GM23248 (cell line): ENCODE measurements at places on chromosomes 11 and 22.

DNA sequence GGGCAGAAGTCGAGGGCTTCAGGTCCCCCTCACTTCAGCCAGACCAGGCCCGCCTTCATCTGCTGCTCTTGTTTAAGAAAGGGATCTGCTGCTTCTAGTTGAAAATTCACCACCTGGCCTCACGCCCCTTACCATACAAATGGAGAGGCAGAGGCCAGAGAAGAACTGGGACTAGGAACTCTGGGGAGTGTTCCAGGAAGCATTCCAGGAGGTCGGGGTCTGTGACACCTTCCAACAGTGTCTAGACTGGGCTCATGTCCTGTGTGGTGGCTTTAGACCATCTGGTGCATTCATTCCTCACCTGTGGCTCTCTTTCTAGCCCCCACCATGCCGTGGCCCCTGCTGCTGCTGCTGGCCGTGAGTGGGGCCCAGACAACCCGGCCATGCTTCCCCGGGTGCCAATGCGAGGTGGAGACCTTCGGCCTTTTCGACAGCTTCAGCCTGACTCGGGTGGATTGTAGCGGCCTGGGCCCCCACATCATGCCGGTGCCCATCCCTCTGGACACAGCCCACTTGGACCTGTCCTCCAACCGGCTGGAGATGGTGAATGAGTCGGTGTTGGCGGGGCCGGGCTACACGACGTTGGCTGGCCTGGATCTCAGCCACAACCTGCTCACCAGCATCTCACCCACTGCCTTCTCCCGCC is 12.3 kb downstream of the TSKU start:
- no peak for DNase-seq

GRCh38 chr11:32087597-32087996 is 3.3 kb upstream of the RCN1 start:
- DNase-seq = peak; percentile 55

DNA sequence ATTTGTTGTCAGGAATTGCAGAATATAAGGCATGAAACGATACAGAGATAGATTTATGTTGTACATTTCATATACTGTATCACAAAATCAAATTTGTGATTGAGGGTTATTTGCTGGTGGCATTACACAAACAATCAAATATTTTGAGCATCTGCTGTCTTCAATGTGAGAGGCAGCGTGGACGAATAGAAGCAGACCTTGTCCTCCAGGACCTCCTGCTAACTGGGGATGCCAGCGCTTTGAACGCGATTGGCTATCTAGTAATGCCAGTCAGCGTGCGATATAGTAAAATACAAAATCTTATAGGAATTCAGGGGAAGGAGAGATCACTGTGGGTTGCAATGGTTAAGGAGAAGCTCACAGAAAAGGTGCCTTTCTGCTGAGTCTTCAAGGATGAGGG is 631 bp upstream of the SNX19 start:
- peak; percentile 20 for DNase-seq

DNA sequence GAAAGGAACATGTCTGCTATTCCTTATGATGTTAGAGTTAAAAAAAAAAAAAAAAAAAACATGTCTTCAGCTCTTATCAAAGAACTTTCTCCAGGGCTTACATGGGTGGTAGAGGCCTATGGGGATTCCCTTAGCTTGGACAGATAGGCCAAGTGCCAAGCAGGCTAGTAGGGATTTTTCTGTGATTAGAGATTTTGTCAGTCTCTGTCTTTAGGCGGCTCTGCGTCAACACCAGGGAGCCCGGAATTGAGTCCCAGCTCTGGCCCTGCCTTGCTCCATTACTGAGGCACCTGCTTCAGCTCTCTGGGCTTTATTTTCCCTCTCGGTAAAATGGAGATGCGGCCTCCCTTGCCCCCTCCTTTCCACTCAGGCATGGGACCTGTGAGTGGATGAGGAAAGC is 13.1 kb downstream of the CRY2 start:
- no peak for DNase-seq

- DNase-seq = peak; percentile 38
These were observed 8.4 kb upstream of the CD248 start for GRCh38 chr11:66325263-66325671.

DNA sequence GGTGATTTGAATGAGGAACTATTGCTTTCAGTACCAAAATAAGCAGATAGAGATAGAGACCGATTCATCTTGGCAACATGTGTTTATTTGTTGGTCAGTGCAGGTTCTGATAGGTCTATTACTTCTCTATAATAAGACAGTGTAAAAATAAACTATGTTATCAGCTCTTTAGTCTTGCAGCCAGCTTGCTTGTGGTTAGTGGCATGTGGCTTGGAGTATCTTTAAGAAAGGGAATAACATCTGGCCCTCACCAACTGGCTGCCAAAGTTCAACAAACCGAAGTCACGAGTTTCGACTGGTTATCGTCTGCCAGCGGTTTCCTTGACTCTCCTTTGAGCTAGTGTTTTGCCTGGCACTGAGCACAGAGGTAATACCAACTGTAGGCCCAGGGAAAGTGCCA is 71.8 kb downstream of the CTTN start:
- DNase-seq = no peak

GRCh38 chr11:126893796-126894195 is 106.8 kb downstream of the KIRREL3 start:
- no peak for DNase-seq

GRCh38 chr11:34492806-34493414 is 20.7 kb downstream of the ELF5 start:
- peak; percentile 77 for DNase-seq

- no peak for DNase-seq
These were observed 384.1 kb downstream of the NELL1 start for GRCh38 chr11:21053466-21053865.

DNA sequence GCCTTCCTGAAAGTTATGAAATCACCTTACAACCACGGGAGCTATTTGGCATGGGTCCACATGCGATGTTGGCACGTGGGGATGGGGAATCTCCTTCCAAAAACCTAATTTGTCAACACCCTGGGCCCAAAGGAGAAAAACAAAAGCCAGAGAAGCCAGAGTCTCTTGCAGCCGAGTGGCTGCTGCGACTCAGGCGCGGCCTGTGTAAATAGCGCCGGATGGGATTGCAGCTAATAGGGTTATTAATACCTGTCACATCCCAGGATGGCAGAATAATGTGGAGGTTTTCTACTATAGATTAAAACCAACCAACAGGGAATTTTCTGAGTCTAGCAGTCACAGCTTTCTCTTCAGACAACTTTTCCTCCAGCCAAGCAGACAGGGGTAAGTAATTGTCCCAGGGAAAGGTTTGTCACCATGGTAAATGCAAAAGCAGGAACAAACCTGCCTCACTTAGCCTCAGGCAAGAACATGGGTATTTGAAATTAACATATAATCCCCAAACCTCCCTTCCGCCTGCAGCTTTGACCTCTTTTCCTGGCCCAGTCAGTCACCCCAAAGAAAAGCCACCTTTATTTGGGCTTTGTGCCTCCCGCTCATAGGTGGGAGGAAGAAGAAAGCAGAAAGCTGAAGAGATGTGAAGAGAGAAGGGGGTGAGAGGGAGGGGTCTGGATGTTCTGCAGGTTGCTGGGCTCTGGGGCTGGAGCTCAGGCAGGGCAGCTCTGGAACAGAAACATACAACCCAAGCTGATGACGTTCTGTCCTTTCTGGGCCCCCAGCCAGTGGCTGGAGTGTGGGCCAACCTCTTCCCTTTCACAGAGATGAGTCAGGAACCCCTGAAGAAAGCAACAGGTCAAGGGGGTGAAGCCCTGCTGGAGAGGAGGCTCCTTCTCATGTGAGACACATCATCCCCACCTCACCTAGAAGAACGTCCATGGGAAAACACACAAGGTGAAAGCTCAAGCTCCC is 376.5 kb downstream of the NXPE2 start:
- DNase-seq = peak; percentile 1

- no peak for DNase-seq
These were observed 6.9 kb upstream of the MS4A14 start for GRCh38 chr11:60389279-60389910.

DNA sequence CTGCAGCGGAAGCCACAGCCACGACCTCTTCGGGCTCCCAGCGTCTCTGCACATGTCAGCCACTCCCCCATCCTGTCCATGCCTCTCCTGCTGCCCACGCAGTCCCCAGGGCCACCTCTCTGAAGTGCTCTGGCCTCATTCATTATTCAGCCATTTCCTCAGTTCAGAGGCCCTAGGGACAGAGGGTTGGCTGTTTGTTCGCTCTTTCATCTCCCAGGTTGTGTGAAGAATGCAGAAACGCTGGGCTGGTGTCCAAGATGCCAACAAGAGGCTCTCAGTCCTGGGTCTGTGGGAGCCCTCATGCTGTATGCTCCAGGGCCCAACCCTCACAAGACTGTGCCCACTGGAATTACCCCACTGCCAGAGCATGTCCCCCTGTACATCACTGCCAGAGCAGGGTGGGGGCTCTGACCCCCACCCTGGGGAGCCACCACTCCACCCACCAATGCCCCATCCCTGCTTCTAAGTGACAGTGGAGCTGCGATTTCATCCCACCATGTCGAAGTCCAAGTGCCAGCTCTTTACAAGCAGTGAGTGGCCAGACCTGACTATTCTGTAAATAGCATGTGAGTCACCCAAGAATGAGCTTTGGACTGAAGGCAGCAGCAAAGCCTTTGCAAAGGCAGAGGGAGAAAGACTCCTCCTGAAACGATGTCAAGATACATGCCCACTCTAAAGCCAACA is 209.6 kb downstream of the BUD13 start:
- peak; percentile 76 for DNase-seq

DNA sequence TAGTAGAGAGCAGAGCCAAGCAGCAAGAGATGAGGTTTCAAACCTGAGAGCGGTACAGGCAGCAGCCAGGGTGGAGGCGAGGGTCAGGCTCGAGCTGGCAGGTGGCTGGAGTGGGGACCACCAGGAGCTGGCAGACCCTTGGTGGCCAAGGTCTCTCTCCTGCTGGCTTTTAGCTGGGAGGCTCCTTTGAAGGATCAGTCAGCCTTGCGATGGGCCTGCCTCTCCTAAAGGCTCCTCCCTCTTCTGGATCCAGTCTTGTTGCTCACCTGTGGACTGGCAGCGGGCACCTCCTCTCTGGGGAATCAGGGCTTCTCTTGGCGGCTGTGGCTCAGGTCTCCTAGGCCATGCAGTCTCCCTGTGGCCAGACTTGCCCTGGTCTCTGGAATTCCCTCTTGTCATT is 24.8 kb downstream of the TPST2 start:
- DNase-seq = no peak

DNA sequence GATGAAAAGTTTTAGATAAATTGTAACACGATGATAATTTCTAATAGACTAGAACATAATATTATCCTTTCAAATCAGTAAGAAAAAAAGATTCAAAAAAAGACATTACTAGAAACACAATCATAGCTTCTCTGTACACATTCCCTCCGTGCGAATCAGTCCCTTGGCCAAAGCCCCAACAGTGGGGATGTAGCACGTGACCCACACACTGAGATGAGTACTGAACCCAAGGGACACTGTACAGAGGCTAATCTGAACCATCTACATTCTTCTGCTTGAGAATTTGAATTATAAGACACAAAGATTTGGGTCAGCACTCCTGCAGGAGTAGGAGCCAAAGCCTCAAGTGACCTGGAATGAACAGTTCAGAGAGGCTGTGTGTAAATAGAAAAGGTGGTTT is 353.7 kb downstream of the INSC start:
- no peak for DNase-seq

DNA sequence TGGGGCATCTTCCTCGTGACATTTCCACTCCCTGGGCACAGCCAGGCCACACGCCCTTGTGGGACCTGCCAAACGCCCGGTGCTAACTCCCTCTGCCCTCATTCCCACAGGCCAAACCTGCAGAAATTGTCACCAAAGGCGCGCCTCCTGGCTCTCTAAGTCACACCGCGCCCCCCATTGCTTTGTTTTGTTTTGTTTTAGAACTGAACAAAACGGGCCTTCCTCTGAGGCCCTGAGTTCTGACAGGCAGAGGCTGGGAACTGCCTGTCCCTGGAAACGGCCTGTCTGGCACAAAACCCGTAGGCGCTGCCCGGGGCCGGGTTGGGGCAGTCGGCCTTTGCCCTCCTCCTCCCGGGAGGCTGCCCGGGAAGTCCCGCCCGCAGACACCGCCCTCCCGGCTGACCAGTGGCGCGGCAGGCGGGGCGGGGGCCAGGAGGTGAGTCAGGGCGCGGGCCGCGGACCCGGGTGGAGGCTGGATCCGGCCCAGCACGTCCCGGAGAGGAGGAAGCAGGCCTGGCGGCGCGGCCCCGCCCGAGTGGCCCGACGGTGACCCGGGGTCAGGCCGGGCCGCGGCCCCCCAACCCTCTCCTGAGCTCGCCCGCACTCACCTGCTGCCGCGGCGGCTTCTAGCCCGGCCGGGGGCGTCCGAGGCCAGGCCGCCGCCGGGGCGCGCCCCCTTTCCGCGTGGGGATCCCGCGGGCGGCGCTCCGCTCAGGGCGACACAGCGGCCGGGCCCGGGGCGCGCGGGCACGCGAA is 465 bp downstream of the SUN2 start:
- DNase-seq = peak; percentile 91

- no peak for DNase-seq
These were observed 10.0 kb downstream of the DCPS start for GRCh38 chr11:126313826-126314225.

DNA sequence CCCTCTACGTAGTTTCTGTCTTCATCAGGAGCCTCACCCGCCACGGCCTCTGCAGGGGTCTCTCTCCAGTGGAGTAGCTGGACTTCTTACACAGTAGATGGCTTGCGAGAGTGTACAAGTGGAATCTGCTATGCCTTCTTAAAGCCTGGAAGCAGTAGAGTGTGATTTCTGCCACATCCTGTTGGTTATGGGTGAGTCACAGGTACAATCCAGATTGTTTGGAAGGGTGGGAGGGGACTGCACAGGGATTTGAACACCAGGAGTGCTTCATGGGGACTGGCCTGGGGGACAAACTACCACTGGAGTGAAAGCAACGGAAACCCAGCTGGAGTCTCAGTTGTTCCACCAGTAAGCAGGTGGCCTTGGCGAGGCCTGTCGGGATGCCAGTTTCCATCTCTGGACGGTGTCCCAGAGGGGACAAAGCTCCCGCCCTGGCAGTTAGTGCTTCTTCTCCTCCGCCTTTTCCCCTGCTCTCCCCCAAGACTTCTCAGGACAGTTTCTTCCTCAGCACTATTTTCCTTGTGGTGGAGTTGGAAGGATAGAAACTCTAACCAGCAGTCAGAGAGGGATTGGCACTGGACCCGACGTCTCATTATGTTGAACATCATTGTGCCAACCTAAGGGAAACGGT is 85.0 kb upstream of the RCN1 start:
- DNase-seq = peak; percentile 39

GRCh38 chr11:101279728-101280127 is 150.1 kb upstream of the PGR start:
- DNase-seq = no peak

GRCh38 chr11:46918788-46919513 is 601 bp upstream of the LRP4 start:
- DNase-seq = no peak

DNA sequence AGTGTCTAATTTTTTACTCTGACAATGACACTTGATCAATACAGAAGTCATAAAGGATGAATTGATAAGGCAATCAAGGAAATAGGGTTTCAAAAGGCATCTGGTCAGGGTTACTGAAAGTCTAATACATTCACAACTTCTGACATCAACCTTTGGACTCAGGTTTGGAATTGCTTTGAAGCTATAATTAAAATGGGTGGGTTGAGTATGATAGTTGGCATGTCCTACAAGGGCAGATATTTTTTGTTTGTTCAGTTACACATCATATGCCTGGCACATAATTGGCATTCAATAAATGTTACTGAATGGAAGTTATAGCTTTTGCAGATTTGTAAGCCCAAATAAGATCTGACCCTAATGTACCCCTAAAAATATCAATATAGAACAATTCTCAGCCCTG is 7.3 kb upstream of the FUT4 start:
- DNase-seq = no peak
